Cortex of kidney (tissue), 1 donor: ENCODE measurements at places on chromosomes 1 and 21.
A peak's percentile ranks its signal among the peaks of the same experiment; 100 is the strongest.

GRCh38 chr1:183896466-183897048, 91.6 kb downstream of the RGL1 start:
- no peak for DNase-seq

- no peak for DNase-seq
These were observed 31.8 kb downstream of the ABCG1 start for GRCh38 chr21:42250422-42251403.

- DNase-seq, result no peak
These were observed 23.1 kb upstream of the ADGRB2 start for GRCh38 chr1:31787261-31787660.

DNA sequence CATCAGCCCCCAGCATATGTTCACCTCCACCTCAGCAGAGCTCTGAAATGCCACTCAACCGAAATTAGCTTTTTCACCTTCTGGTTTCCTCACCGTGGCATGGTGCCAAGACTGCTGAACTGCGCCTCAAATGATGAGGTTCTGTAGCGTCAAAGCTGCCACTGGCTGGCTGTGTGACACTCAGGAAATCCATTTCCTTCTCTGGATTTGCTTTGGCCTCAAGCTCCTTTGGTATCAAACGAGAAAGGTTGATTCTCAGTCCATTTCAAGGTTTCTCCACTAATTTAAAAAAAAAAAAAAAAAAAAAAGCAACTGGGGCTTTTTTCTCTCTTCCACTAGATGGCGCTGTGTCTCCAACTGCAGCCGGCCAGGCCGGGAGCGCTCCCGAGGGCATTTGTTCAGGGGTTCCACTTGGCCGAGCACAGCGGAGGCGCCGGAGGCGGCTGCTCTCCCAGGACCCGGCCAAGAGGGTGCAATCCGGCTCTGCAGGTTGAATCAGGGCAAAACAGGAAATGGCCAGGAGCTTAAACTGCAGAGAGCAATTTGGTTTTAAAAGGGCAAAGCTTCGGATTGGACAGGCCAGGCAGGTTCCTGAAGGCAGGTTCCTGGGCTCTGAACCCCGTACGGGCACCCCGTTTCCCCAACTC, 26.5 kb upstream of the PLA2G2C start:
- DNase-seq, result no peak

DNA sequence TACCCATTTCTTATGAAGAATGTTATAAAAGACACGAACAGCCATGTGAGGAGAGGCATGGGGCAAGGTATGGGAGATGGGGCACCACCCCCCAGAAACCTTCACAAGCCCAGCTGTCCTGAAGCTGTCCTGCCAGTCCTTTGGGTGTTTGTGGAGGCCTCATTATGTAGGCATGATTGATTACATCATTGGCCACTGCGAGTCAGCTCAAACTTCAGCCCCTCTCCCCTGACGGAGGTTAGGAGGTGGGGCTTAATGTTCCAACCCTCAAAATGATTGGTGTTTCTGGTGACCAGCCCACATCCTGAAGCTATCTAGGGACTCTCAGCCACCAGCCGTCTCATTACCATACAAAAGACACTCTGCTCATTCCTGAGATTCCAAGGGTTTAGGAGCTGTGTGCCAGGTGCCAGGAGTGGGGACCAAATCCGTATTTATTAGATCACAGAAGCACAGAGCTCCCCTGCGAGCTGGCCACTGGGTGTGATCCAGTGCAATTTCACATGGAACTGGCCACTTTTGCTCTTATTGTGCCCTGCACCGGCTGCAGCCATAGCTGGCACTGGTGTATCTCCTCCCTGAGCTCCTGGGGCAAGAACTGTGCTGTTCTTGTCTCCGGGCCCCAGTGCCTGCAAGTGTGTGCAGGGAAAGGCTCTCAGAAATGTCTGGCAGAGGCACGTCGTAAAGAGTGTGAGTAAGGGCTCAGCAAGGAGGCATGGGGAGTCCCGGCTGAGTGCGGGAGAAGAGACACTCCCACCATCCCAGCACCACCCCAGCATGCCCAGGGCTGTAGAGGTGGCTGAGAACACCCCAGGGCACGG, 10.5 kb downstream of the KIAA1614 start:
- DNase-seq, result no peak

DNA sequence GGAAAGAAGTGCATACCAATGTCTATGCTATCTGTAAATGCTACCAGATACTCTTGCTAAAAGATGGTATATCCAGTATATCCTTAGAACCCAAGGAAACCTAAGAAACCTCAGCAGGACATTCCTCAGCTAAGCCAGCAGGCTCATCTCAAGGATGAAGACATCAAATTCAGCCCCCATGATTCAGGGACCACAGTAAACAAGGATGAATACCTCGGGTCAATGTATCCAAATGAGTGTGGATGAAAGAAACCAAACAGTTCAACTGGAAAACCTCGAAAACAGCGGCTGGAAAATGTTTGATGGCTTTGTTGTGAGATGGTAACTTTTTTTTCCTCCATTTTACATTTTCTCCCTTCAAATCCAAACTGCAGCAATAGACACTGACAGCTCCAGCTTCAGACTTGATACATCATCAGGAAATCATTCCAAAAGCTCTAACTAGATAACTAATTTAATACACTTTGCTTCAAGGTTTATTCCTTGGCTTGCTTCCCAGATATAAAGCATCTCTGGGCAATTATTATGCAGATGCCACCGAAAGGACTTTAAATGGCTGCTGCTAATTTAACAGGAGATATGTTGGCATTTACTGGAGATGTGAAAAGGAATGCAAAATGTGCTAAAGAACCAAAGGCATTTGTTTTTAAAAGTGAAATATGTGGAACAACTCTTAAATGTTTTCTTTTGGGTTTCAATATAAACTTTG, 73.6 kb downstream of the SMYD2 start:
- no peak for DNase-seq

GRCh38 chr1:179786815-179787685, 44.0 kb downstream of the FAM163A start:
- DNase-seq, result no peak

DNA sequence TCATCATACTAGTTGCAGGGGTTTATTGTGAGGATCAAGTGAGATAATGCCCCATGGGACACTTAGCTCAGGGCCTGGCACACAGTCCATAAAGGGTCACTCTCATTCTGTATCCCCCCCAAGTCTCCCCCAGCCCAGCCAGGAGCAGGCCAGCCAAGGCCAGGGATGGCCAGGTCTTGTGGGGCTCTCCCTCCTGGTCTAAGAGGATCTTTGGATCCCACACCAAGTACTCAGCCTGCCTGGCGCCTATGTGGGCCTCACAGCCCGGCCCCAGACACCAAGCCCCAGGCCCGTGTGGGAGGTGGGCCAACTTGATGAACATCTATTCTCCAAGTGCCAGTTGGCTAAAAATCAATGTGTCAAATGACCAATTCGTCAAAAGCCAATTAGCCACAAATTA, 117.8 kb downstream of the GLIS1 start:
- no peak for DNase-seq

GRCh38 chr1:20124456-20125057, 5.2 kb upstream of the PLA2G2D start:
- DNase-seq, result no peak

GRCh38 chr1:160685266-160685665, 26.4 kb downstream of the CD48 start:
- no peak for DNase-seq

DNA sequence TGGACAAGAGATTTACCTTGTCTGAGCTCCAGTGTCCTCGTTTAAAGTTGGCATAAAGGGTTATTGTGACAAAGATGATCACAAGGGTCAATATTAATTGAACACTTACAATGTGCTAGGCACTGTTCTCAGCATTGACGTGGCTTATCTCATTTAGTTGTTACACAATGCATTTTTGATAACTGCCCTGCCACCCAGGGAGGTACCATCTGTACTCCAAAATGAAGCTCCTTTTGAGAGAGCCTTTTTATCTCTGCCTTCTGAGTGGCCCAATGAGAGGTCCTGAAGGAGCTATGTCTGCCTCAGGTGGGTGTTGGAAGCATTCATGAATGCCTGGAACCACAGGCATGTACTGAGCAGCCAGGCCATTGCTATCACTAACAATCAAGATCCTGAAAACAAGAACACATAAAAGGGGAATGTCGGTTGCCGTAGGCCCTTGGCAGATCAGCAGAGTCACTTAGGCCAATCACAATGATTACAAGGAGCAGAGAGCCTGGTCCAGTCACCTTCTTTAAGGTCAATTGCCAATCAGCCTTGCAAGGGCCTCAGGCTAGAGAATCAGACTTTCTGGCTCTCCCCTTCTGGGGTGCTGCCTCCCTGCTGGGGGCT, 78.5 kb downstream of the NMNAT2 start:
- no peak for DNase-seq

GRCh38 chr1:243402868-243403267, 147.0 kb downstream of the SDCCAG8 start:
- DNase-seq, result no peak

DNA sequence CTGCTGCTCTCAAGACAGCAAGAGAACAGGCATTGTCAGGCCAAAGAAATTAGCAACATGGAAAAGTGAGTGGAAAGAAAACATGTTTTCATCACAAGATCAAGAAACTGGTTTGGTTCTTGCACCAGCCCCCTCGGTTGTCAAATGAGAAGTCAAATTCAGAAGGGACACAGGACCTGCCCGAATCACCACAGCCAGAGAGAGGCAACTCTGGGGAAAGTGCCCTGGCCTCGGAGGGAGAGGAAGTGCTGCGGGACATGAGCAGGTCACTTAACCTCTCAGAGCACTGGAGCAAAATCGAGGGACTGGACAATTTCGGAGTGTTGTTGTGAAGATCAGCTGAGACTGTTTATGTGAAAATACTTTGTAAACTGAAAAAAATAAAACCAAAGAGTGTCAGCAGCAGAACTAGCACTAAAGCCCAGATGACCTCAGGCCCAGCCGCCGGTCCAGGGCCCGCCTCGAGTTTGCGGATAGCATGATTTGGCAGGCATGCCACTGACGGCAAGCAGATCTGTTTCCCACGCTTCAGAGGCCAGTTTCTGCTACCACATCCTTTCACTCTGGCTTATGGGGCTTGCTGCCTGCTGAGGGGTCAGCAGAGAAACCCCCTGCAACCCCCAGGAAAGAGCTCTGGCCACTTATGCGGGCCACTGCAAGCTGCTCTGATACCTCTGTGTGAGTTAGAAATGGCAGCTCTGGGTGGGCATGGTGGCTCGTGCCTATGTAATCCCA, 32.1 kb downstream of the CD247 start:
- DNase-seq, result no peak

GRCh38 chr1:958823-959730, at the start of gene NOC2L:
NOC2L (minus strand) TSS chr1:959256; CDS start chr1:959240, 16 bp downstream.
- peak; percentile 43 for DNase-seq

- DNase-seq, result no peak
These were observed 24.9 kb downstream of the CHML start for GRCh38 chr1:241615043-241615974.

DNA sequence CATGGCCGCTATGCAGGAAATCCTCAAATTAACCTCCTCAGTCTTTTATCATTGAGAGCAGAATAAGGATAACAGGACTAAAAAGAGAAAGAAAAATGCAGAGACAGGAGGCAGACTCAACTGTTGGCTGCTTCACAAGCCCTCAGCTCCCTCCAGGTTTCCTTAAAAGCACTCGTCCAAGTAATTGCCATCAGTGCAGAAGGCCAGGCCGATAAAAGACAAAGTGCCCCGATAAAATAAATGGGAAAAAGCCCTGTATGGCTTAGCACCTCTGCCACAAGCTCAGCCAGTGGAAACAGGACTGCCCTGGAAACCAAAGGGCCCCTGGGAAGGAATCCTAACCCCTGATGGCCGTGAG, 8.1 kb downstream of the S100A6 start:
- DNase-seq, result no peak

DNA sequence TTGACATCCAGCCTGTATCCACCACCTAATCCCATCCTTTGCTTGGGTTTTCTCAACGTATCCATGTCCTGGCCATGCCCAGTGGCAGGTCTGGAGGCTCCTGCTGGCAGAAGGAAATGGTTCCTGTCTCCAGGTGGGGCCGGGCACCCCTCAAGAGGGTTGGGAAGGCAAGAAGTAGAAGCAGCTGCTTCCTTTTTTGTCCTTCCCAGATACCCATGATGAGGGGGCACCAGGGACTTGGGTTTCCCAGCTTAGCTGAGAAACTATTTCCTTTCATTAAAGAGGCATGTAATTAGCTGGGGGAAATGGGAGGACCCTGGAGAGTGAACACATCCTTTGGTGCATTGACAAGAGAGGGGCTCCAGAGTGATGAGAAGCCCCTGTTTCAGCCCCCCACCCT, 21.1 kb upstream of the SLC45A3 start:
- DNase-seq, result no peak

- DNase-seq, result no peak
These were observed 62.6 kb upstream of the RPL11 start for GRCh38 chr1:23628951-23629387.

DNA sequence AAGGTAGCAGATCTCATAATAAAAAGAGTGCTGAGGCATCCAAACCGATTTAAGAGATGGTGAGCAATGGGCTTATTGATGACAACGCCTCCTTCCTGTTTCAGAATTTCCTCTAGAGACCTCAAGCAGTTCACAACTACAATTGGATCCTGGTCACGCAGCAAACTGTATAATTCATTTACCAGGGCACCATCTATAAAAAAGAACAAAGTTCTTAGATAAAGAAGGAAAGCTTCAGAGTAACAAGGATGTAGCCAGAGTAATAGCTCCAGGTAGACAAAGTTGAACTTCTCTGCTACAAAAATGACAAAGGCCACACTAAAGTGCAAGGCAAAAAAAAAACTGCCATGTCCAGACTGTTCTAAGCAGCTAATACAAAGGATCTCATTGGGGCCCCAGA, 3.4 kb downstream of the AP4B1 start:
- no peak for DNase-seq

DNA sequence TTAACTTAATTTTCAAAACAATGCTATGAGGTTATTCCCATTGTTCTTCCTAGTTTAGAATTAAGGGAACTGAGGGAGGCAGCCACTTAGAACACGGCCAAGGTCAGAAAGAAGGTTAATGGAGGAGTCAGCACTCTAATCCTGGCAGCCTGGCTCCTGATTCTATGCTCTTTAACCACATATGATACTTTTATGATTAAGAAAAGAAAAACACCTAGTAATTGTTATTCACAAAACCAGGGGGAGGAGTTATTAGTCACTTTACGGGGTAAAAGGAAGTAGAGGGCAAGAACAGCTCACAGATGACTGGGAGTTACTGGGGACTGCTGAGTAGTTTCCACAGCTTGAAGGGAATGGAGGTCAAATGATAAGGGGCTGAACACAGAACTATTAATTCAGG, 38.6 kb downstream of the GADD45A start:
- no peak for DNase-seq

DNA sequence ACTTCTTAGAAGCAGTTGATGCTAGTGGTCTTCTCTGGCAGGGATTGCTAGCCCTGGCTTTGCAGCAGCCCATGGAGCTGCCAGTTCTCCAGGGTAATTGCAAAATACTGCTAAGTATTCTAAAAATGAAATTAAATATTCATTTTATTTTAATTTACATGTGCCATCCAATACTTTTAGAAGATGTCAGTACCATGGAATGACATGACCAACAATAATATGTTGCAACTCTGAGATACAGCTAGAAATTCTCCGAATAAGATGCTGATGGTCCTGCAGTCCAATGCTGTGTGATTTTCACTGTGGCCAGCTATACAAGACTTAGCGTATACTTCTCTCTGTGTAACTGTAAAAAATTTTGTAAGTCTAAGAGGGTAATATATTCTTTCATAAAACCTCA, 20.0 kb upstream of the WARS2 start:
- DNase-seq, result no peak

GRCh38 chr1:112514901-112515300, 6.1 kb downstream of the WNT2B start:
- DNase-seq, result no peak
